SK-N-SH (cell line): ENCODE measurements at places on chromosomes 5 and 9.
A peak's percentile ranks its signal among the peaks of the same experiment; 100 is the strongest.

GRCh38 chr5:174323878-174324281, 278.4 kb downstream of the NSG2 start:
- DNase-seq = peak; percentile 80

DNA sequence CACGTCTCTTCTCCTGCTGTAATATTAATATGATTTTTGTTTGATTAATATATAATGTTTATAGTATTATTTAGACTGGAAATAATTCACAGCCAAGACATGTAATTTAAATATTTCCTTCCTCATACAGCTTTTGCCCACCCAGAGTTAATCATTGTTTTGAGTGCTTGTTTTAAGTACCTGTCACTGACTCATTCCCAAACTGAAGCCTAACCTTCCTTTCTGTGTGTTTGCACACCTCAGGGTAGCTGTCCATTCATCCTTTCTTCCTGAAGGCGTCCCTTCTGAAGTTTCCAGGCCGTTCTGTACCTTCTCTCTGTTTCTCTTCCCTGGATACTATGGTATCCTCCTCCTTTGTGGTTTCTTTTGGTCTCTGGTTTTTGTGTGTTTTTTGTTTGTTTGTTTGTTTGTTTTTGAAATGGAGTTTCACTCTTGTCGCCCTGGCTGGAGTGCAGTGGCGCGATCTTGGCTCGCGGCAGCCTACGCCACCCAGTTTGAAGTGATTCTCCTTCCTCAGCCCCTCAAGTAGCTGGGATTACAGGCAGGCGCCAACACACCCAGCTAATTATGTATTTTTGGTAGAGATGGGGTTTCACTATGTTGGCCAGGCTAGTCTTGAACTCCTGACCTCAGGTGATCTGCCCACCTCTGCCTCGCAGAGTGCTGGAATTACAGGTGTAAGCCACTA, 312.4 kb downstream of the DOCK8 start:
- no peak for DNase-seq

- no peak for DNase-seq
Observed at GRCh38 chr5:66339896-66340295, 195.8 kb downstream of the SREK1 start.

DNA sequence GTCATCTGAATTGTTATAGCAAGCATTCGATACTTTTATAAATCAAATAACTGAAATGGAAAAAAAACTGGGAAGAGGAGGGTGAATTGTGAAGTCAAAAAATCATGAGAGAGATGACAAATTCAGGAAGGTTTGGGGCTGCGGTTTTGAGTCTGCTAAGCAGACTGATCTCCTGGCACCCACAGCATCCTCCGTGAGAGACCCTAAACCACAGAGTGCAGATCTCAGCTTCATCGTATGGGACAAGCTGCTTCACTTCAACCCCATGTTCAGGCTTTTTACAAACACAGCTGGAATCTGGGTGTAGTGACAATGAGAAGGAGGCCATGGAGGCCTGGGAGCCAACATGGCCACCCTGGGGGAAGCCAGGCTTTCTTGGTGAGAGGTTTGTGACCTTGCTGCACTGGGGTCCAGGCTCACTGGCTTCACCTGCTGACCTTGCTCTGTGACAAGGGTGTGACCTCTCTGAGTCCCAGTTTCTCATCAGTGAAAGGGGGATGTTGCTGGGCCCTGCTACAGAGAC, 19.4 kb downstream of the USP20 start:
- no peak for DNase-seq

DNA sequence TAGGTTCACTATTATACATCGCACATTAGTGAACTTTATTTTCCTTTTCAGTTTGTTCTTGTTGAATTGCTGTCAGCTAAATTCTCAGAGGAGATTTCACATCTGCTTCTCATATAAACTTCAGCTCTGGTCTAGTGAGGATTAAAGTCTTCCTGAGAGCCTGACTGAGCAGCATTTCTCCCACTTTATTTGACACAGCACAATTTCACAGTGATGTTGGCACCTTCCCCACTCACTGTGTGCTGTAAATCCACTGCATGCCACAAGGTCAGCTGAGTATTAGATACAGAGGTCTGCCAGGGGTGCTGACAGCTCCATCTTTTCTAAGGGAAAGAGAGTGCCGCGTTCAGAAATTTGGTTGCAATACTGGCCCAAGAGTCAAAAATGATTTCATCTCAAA, 567.4 kb downstream of the PRR16 start:
- DNase-seq = peak; percentile 3

DNA sequence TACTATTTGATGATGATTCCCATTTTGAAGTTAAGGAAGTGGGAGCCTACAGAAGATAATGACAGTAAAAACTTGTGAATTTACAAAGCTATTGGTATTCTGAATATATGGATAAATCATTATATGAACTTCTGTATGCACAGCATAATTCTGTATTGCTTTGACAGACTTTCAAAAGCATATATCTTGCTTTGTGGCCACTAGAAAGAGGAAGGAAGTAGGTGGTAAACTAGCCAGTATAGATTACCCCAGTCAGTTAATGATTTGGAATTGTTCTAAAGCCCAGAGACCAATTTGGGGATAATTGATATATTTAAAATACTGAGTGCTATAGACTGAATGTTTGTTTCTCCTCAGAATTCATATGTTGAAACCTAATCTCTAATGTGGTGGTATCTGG, 53.0 kb downstream of the NR2F1 start:
- no peak for DNase-seq

DNA sequence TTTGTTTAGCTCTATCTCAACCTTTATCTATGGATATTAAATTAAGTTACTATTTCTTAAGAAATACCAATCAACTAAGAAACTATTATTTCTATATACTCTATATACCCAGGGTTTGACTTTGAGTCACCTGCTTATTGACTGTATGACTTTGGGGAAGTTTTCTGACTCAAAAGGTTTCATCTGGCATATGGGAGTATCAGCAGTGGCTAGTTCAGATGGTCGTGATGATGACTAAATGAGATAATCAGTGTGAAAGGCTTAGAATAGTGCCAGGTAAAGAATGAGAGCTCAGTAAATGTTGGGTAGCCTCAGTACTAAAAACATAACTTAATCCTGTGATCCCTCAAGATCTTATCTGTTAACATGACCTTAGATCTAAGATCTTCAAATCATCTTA, 179.7 kb upstream of the ISL1 start:
- DNase-seq = no peak

- DNase-seq = no peak
Observed at GRCh38 chr5:110072651-110073050, 382.9 kb downstream of the MAN2A1 start.

DNA sequence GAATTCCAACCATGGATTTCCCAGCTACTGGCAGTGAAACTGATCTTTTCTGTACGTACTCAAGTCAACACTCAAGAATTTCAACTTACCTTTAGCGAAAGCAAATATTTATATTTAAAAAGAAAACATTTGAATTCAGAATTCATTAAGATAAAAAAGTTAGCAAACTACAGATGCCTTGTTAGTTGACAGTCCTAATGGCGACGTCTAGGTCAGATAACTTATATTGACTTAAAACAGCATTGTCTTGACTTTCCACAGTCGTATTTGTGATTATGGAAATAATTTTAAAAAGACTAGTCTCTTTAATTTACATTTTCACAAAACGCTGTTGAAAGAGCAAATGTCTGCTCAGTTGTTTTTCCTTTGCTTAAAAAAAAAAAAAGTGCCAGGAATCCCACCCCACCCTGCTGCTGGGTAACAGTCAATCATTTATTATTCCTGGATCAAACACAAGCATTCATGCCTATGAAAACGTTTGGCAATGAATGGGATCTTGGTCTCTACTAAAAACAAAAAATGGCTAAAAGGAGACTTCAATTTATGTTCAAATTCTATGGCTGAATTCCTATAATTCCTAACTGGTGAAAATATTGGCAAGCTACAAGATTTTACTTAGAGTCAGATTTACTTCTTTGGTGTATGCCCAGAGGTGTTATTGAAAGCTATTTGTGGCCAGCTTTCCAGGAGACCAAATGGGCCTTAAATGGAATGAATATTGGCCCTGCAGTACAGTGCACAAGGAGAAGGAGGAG, 22.0 kb downstream of the OR2S2 start:
- no peak for DNase-seq

DNA sequence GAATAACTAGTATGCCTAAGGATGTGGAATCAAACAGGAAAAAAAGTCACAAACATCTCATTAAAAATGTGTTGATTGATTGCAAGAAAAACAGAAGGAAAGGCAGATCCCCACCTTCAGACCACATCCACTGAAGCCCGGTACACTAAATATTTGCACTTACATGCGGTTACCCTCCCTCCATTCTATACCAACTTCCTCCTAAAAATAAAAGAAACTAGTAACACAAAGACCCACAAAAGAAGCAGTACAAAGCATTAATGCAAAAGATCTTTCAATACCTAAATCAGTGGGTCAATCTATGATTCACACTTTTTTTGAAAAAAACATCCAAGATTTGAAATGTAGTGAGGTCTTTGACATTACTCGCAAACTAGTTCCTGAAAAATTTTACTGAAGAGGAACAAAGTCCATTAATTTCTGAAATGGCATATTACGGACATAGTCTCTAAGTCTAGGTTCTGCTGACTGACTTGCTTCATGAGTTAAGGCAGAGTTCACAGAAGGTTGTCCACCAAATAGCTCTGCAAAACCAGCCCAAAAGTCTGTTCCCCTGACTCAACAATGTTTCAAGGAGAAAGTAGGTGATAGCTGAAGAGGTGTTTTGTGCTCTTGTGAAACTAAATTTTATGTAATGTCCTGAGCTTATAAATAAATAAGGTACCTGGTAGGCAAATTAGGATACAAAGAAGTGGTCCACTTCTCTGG, 100.7 kb downstream of the PAM start:
- no peak for DNase-seq

GRCh38 chr9:81245254-81245956, 443.9 kb downstream of the TLE1 start:
- no peak for DNase-seq

DNA sequence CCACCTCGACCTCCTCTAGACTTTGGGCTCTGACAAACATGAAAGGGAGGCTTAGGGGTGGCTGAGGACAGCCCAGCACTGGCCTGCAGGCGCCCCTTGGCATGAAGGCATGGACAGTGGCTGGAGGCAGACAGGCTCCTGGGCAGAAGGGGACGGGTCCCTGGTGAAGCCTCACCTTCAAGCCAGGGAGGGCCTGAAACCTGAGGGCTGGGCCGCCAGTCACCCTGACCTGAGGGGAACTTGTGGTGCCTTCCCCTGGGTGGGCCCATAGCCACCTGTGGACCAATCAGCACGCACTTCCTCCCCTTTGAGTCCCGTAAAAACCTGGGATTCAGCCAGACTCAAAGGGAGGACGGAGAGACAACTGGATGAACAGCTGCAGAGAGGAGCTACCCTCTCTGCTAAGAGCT, 90.4 kb upstream of the PUM3 start:
- DNase-seq = peak; percentile 5

GRCh38 chr5:61931236-61931635, 374.8 kb upstream of the KIF2A start:
- DNase-seq = no peak

GRCh38 chr5:36371366-36371765, 69.7 kb upstream of the RANBP3L start:
- DNase-seq = no peak

GRCh38 chr5:180140079-180140554, 68.6 kb upstream of the RNF130 start:
- DNase-seq = peak; percentile 22

DNA sequence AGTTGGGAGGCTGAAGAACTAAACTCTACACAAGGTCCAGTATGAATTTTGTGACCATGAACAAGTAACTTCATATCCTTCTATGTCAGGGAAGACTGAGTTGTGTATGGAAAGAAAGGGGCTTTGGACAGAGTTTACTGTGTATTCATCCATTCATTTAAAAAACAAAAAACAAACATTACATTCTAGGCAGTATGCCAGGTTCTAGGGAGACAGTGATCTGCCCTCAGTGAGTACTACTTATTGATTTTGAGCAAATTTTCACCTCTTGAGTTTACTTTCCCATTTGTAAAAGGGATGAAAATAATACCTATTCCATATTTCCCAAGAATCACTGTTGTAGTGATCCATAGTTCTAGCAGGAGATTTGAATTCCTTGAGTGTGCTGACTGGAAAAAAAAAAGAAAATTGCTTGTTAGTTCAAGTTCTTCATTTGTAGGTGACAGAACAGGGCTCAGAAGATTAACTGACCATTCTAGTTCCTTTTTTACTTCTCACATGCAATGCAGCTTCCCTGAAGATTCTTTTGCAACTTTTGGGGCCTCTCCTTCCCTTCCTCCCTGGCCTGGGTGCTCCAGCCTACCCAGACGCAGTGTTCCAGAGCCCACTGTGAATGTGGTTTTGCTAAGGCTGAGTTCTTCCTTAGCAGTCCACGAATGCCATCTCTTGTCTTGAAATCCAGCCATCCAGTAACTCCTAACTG, 2.6 kb upstream of the GAPVD1 start:
- no peak for DNase-seq

GRCh38 chr5:25006734-25007133, 362.0 kb upstream of the CDH10 start:
- no peak for DNase-seq

DNA sequence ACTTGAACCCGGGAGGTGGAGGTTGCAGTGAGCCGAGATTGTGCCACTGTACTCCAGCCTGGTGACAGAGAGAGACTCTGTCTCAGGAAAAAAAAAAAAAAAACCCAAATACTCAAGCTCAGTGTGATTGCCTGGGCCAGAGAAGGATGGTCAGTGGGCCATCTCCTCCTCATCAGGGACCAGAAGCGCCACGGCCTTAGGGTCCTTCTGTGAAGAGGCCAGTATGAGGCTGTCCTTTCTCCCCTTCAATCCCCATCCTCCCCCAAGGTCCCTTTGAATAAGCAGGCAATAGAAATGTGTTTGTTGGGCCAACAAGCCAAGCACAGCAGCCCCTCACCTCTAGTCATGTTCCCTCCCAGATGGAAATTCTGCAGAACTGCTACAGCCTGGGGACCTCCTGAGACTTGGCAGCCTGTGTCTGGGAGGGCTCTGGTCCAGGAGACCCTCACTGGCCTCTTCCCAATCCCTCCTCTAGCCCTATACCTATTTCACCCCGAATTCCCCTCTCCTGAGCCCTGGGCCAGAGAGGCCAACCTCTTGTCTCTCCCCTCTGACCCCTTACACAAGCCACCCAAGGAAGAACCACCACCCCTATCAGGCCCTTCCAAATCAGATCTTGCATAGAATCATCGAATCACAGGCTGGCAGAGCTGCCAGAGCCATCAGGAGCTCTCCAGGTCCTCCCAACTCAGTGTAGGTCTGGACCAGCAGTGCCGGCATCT, 1.0 kb downstream of the CSF1R start:
- no peak for DNase-seq

DNA sequence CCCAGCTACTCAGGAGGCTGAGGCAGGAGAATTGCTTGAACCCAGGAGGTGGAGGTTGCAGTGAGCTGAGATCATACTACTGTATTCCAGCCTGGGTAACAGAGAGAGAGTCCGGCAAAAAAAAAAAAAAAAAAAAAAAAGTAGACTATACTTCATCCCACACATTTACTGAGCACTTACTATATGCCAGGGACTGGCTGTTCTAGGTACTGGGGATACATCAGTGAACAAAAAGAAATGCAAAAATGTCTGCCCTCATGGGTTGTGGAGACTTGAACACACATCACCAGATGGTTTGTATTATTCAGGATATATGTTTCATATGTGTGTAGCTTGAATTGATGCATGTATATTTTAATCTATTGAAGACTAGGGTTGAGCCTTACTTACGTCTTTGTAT, 2.9 kb upstream of the LHFPL2 start:
- no peak for DNase-seq

GRCh38 chr9:119005162-119005561, 364.1 kb downstream of the BRINP1 start:
- DNase-seq = no peak

GRCh38 chr5:20300110-20300509, 312.1 kb upstream of the CDH18 start:
- no peak for DNase-seq

- no peak for DNase-seq
Observed at GRCh38 chr9:30519756-30520155, 1864.7 kb upstream of the ACO1 start.

GRCh38 chr9:94819161-94819687, 92.7 kb downstream of the AOPEP start:
- DNase-seq = peak; percentile 14
